NCI-H1436 (cell line): ENCODE measurements at places on chromosomes 2 and 18.

DNA sequence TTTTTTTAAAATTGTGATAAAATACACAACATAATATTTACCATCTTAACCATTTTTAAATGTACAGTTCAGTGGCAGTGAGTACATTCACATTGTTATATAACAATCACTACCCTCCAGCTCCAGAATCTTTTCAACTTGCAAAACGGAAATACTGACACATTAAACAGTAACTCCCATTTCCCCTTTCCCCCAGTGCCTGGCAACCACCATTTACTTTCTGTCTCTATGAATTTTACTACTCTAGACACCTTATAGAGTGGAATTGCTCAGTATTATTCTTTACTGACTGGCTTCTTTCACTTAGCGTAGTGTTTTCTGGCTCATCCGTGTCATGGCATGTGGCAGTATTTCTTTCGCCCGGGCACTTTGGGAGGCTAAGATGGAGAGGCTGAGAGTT lies 32.6 kb downstream of the FASTKD2 start:
- DNase-seq = no peak

GRCh38 chr2:27179344-27180000 lies 30.7 kb downstream of the TCF23 start:
- no peak for DNase-seq

DNA sequence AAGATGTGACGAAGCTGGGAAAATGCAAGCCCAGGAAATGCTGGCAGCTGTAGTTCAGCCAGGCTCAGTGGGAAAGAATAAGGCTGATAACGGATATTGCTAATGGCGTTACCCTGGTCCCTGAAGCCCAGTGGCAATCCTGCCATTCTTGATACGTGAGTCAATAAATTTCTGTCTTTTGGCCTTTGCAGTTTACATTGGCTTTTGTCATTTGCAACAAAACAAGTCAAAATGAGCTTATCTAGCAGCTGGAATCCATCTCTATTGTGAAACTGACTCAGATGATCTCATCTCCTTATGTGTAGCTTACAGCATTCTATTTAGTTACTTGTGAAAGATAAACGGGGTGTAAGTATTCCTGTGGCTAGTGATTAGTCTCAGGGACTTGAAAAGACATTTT lies 43.8 kb downstream of the ARL6IP6 start:
- DNase-seq = no peak

- DNase-seq = peak; percentile 17
These were observed 3.9 kb upstream of the WDSUB1 start for GRCh38 chr2:159290289-159290907.

GRCh38 chr2:25409468-25409867 lies 67.7 kb upstream of the DNMT3A start:
- no peak for DNase-seq

GRCh38 chr2:84526562-84526961 lies 10.3 kb downstream of the DNAH6 start:
- DNase-seq = no peak

GRCh38 chr2:32874931-32875330 lies 71.8 kb upstream of the LTBP1 start:
- DNase-seq = no peak

GRCh38 chr2:207766041-207766551 lies 3.6 kb downstream of the FZD5 start:
- DNase-seq = peak; percentile 27

DNA sequence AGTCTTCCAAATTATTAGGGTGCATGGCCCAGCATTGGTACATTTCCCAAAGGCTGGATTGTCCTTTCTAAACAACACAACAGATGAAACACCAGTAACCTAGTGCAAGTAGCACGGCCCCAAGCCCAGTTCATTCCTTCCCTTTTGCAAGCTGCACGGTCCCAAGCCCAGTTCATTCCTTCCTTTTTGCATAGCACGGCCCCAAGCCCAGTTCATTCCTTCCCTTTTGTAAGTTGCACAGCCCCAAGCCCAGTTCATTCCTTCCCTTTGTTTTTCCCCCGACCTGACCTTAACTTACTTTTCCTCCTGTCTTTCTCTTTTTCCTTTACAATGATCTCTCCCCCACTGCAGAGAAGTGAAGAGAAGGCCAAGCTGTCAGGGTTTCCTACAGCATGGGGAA lies 60.9 kb downstream of the C18orf63 start:
- no peak for DNase-seq

DNA sequence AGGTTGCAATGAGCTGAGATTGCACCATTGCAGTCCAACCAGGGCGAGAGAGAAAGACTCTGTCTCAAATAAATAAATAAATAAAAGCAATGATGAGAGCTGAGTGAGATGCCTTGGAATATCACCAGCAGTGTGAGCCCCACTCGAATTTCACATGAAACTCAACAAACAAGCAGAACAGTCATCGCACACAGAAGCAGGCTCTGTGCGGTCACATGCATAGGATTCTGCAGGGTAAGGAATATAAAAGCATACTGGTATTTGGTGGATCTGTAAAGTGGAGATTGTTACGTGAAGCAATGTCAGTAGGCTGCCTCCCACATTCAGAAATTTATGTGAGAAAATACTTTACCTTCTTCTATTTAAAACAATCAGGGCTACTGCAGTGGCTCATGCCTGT lies 18.0 kb upstream of the AP1S3 start:
- DNase-seq = no peak

DNA sequence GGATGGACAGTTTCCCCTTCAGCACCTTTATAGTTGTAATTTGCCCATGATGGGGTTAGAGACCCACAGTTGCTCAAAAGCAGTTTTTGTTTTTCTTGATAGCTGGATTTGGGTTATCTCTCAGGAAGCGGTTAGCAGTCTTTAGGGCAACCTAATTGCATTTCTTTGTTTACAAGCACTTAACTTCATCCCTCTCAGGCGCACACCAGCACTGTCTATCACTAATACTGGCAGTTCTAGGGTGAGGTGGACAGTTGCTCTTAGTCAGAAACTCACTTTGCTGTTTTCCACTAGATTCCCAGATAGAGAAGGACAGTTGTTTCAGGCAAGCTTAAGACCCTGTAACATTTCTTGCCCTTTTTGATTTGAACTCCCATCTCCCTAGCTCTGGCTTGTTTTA lies 146.0 kb downstream of the AGAP1 start:
- DNase-seq = no peak

DNA sequence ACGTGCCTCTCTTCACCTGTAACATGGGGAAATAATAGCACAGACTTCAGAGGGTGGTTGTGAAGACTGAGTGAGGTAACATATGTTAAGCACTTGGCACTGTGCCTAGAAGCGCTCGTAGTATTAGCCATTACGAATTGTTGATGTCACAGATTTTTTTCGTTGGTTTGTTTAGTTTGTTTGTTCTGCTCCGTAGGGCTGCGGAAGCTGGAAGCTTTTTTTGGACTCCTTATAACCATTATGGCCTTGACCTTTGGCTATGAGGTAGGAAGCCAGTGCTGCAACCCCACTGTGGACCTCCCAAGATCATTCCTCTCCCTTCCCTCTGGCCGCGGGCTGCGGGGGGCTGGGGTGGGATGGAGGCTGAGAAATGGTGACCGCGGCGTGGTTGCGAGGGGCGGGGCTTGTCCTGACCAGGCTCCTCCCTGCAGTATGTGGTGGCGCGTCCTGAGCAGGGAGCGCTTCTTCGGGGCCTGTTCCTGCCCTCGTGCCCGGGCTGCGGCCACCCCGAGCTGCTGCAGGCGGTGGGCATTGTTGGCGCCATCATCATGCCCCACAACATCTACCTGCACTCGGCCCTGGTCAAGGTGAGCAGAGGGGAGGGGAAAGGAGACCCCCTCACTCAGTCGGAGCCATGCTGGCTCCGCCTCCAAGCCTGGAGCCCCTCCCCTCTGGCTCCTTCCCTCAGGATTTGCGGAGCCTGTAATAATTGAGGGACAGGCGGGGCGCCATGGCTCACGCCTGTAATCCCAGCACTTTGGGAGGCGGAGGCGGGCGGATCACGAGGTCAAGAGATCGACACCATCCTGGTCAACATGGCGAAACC lies 5.5 kb downstream of the SLC11A1 start:
- peak; percentile 69 for DNase-seq

- no peak for DNase-seq
These were observed 82.2 kb upstream of the LGALSL start for GRCh38 chr2:64371727-64372126.

DNA sequence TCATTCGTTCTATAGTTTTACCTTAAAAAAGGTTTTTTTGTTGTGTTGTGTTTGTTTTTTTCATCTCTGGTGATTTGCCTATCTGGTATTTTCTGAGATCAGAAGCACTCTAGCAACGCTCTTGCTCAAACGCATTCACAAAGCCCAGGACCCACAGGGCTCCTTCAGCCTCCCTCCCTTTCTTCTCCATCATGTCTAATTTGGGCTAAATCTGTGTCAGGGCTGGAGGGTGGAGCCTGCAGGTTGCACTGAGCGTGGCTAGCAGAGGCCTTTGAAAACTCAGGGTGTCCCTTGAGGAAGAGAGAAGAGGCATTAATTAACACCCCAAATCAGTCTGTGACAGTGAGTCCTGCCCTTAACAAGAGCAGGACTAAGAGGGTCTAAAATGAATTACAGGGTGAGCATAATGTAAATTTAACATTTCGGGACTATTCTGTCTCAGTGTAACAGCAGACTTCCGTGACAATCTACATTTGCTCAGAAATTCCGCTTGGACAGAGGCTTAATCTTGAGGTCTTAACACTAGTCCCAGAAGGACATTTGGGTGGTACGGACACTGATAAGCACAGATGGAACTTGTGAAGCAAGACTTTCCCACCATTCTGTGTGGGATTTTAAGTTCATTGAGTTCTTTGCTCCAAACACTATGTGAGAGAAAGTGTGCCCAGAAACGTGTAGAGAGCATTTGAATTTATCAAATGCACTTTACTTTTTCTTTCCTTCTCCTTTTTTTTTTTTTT lies 174.4 kb upstream of the APCDD1 start:
- peak; percentile 5 for DNase-seq

GRCh38 chr2:99939135-99939534 lies 203.3 kb downstream of the AFF3 start:
- no peak for DNase-seq

DNA sequence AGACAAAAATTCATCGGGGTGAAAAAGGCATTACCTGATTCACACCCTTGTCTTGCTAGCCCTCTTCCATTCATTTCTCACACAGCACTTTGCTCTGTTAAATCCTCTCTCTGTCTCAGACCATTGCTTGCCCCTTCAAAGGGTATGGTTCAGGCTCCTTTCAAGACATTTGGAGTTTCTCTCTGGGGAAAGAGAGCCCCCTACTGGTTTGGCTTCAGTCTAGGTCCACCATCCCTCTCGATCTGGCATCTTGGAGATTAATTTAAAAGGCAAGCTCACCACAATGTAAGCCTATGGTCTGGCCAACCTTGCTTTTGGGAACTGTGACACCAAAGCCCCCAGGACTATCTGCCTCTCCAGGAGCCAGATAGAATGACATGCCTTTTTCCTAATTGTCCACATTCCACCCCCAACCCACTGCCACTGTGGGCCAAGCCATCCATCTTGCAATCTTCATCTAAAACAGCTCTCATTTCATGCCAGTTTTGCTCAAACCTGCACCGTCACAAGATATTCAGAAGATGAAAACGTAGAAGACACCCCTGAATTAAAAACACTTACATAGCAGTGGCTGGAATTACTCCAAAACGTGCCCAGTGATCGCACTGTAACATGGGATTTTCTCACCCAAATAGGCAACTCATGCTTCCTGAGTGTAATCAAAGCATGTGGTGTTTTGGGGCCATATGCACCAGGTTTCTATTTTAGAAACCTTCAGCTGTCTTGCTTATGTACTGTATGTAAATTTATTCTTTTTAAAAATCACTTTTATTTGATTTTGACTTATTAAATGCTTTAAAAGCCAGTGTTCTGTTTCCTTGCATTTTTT lies 93.9 kb downstream of the FARSB start:
- peak; percentile 48 for DNase-seq

GRCh38 chr2:120697471-120697870 lies 38.2 kb upstream of the GLI2 start:
- DNase-seq = no peak

DNA sequence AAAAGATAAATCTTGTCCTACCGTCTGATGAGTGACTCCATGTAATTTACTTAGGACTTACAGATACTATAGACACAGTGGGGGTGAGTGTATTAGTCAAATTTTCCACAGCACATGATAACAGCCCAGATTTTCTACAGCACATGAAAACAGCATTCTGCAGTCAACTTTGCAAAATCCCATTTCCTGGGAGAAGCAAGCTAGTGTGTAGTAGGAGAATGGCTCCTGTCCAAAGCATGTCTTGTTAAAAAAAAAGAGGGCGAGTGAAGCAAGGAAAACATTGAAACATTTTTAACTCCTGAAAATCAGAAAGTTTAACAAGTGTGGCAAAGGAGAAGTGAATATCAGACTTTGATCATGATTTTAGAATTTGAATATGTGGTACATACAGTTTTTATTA lies 817.8 kb upstream of the FAM98A start:
- DNase-seq = no peak

GRCh38 chr2:127052771-127053691 lies 53.9 kb downstream of the BIN1 start:
- DNase-seq = no peak

- DNase-seq = no peak
These were observed 74.9 kb upstream of the NEUROD1 start for GRCh38 chr2:181755181-181755580.

DNA sequence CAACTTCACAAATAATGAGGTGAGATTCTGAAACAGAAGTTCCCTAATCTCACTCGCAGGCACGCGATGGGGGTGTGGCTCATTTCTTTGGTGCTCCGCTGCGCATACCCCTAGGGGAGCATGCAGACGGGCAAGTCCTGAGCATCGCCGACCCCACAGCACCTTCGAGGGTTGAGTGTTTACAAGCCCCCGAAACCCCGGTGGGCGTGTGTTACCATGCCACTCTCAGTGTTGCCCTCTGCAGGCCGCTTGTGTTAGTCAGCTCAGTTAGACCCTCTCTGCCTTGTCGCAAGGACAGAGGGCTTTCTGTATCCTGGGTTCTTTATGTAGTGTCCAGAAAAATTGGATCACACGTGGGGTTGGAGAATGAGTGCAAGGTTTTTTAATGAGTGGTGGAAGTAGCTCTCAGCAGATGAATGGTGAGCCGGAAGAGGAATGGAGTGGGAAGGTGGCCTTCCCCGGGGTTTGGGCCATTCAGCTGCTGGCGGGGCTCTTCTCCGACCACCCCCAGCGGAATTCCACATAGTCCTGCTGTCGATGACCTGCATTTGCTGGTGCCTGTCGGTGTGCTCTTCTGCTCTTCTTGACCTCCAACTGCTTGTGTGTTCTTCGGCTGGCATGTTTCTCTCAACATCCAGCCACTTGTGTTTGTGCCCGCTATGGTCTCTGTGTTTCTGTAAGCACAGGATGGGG lies 191.3 kb downstream of the RPRM start:
- no peak for DNase-seq

- DNase-seq = no peak
These were observed 320.9 kb upstream of the ETAA1 start for GRCh38 chr2:67076239-67076624.

GRCh38 chr2:147231607-147232006 lies 613.2 kb upstream of the ACVR2A start:
- no peak for DNase-seq

GRCh38 chr18:13313006-13313686 lies 94.6 kb downstream of the LDLRAD4 start:
- DNase-seq = no peak

- no peak for DNase-seq
These were observed 11.7 kb upstream of the FAM228A start for GRCh38 chr2:24163186-24163585.
